ENCODE measurements at places on chromosomes 7 and 10.

- no peak for DNase-seq
Observed at GRCh38 chr10:61943674-61944378, 42.3 kb downstream of the ARID5B start.

GRCh38 chr7:140928491-140929309 lies 4.0 kb upstream of the BRAF start:
- DNase-seq = no peak

DNA sequence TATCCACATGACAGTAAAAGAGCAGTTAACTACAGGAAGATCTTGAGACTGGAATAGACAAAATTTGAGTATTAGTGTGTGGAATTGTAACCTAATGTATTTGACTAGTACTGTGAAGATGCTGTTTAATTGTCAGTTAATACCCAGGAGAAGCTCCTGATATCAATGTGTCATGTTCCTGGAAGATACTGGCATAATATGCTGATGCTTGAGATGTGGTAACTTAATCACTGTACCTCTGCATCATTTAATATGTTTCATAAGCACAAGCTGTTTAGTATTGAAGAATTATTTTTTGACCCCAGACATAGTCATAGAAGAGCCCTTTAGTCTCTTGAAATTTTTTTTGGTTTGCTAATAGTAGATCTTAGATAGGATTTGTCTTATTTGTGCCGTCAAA lies 15.4 kb downstream of the CCSER2 start:
- no peak for DNase-seq

GRCh38 chr7:2662273-2663120 lies 25.5 kb upstream of the AMZ1 start:
- DNase-seq = no peak

DNA sequence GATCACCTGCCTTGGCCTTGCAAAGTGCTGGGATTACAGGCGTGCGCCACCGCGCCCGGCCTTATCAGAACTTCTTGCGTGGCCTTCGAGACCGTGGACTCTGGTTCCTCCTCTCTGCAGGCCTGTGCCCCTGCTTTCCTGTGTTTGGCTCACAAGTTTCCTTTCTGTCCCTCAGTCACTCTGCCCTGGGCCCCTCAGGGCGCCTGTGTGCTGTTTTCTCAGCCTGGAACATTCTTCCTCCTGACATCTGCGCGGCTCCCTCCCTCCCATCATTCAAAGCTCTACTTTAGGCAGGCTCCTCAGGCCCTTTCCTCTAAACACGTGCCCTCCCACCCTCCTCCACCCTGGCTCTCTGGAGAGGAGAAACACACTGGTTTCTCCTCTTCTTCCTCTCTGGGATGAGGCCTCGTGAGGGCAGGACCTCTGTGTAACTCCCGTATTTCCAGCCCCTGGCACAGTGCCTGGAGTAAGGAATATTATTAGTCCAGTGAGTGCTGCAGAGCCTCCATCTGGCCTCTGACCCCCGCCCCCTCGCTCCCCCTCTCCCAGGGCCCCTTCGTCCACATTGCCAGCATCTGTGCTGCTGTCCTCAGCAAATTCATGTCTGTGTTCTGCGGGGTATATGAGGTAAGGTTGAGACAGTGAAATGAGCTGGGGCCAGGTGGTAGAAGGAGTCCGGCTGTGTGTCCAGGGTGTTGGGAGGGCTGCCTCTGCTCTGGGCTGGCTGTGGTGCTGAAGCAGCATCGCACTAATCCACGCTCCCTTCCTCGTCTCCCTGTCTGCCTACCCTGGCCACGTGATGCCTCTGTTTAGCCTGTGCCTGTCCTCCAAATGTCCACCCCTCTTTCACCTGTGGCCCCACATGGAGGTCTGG lies 7.1 kb downstream of the CLCN1 start:
- no peak for DNase-seq

GRCh38 chr7:17015598-17016031 lies 133.8 kb upstream of the AGR3 start:
- no peak for DNase-seq

DNA sequence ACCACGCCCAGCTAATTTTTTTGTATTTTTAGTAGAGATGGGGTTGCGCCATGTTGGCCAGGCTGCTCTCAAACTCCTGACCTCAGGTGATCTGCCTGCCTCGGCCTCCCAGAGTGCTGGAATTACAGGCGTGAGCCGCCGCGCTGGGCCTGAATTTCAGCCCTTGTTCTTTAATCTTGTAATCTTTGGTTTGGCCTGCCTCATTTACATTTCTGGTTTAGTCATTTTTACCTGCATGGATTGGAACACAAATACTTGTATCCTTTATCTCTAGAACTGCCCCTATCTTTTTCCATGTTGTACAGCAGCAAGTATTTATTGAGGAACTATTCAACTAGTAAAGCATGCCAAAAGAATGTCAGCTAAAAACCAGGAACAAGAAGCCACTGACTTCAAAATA lies 195.6 kb upstream of the FRMD4A start:
- no peak for DNase-seq

GRCh38 chr7:48537561-48537960 lies 366.3 kb downstream of the ABCA13 start:
- no peak for DNase-seq

DNA sequence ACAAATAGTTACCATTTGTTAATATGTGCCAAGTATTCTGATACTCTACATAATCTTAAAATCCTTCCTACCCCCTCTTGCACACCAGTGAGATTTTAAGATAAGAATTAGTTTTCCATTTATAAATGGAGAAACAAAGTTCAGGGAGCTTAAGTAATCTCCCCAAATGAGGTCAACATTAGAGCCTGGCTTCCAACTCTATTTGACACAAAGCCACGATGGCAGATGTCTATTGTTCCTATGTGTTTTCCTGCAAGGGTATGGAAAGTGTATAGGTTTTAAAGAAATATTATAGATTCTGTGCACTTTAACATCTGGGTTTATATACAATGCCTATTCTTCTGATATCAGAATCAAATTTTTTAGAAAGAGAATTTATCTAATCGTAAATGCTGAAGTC lies 143.9 kb upstream of the SEMA3C start:
- no peak for DNase-seq

GRCh38 chr10:93752761-93753160 lies 5.0 kb upstream of the LGI1 start:
- no peak for DNase-seq

DNA sequence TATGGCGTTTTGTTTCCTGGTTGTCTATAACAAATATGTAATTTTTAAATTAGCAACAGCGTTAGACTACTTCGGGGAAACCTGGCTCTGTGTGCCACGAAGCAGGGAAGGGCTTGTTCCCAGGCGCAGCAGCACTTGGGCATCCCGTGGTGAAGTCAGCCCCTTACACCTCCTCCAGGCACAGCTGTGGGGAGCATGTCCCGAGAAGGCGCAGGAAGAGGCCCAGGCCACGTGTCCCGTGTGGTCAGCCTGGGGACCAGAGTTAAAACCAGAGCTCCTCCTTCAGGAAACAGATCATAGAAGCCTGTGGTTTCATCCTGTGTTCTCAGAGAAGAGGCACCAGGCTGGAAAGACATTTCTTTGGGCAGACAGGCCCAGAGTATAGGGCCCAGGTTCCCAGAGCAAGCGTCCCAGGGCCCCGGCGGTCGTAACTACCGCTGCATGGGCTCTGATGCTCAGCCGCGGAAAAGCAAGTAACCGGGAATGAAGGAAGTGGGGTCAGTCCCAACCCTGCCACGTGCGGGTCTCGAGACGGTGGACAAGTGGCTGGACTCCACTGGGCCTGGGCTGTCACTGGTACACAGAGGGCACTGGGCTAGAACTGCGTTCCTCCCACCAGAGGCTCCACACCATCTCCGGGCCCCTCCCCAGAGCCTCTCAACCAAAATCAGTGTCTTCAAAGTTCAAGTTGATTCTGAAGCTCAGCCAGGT lies 7.1 kb downstream of the NUDT1 start:
- DNase-seq = no peak

- no peak for DNase-seq
Observed at GRCh38 chr10:6228010-6228511, 25.3 kb downstream of the PFKFB3 start.

GRCh38 chr7:128921866-128922440 lies 11.4 kb upstream of the KCP start:
- no peak for DNase-seq

DNA sequence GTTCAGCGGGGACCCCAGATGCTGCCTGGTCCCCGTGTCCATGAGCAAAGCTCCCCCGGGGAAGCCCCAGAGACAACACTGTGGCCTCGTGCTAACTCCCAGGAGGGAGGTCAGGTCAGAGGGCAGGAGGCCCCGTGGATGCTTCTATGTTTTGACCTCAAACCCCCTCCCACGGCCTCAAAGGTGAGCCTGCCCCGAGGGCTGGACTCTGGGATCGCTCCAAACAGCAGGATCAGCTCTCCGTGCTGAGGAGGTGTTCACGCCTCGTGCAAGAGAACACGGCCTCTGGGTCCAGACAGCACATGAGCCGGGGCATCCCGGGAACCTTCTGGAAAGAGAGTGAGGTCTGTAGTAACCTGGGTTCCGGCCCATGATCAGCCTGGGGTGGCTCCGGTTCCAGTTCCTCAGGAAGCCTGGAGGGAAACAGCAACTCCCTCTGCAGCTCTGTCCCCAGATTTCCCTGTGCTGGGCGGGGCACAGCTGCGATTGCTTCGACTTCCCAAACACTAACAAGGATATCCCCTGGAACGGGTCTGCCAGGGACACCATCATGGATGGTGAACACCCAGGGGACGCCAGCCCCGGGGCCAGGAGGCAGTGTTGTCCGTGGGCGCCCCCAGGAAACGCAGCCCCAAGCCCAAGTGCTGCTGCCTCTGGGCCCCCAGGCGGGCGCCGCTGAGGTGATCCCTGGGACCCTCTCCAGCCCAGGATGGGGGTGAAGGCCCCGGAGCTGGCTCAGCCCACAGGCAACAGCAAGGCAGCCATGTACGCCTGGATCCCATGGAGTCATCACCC lies 18.0 kb upstream of the INPP5A start:
- DNase-seq = no peak

- no peak for DNase-seq
Observed at GRCh38 chr7:47914717-47915615, 33.3 kb downstream of the PKD1L1 start.

GRCh38 chr10:88598055-88598454 lies 11.5 kb downstream of the LIPJ start:
- DNase-seq = no peak

DNA sequence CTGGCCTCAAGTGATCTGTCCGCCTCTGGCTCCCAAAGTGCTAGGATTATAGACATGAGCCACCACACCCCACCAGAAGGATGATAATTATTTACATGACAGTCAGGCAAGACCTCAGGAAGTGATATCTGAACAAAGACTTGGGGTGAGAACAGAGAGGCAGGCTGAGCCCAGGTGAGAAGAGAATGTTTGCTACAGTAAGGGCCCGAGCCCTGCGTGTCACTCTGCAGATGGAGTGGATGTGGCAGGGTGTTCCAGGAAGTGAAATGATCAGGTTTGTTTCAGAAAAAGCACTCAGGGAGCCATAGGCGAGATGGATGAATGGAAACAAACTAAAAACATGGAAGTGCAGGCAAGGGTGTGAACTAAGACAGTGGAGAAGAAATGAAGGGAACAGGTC lies 22.2 kb downstream of the SFMBT2 start:
- DNase-seq = no peak

- DNase-seq = no peak
Observed at GRCh38 chr10:24652381-24652957, 71.2 kb downstream of the ARHGAP21 start.

GRCh38 chr7:23000597-23001360 lies 13.2 kb downstream of the HYCC1 start:
- no peak for DNase-seq

DNA sequence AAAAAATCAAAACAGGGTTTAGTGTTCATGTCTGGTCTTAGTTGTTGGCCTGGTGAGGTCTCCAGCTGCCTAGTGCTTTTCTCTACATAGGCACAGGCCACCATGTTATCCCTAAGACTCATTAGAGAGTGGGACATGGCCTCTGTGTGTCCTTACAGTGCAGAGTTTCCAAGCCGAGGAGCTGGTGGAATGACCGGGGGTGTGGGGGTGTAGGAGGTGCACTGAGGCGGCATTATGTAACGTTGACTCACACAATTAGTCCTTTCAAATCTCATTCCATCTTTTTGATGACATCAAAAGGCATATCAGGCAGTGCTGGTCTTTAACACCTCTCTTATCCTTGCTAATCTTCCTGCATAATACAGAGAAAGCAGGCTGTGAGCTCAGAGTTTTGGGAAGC lies 71.3 kb downstream of the MTPN start:
- DNase-seq = no peak

GRCh38 chr10:86655596-86655995 lies 1.2 kb downstream of the OPN4 start:
- no peak for DNase-seq

GRCh38 chr10:80277567-80278250 lies 11.7 kb downstream of the MAT1A start:
- no peak for DNase-seq

DNA sequence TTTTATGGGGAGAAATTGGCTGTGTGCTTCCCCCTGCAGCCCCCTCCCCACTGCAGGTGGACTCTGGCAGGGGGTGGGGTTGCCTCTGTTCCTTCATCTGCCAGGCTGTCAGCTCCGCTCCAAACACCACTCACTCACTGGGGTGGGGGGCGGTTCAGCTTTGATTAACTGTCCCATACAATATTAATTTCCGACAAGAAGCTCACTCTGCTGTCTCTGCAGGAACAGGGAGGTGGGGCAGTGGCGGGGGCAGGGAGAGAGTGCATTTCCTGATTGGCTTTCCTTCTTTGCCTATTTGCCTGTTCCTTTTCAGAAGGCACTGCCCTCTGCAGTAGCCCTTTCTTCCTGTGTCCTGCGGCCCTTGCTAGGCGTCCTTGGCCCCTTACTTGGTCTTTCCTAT lies 500.8 kb downstream of the PLXNA4 start:
- DNase-seq = no peak

DNA sequence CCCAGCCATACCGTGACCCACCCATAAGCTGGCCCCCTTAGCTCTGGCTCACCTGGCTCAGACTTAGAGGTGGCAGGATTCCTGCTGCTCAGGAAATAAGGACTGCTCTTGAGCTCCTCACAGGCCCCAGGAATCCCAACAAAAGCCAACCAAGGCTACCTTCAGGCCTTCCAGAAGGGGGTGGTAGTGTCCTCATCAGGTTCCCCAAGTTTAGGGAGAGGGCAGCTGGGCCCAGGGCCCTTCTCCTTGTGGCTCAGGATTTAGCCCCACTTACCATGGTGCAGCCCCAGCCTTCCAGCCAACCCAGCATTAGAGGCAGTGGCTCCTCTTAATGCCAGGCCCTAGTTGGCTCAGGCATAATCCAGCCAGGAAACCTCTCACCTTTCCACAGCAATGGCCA lies 23.5 kb downstream of the NPFFR1 start:
- DNase-seq = no peak

All from stimulated activated CD8-positive, alpha-beta memory T cell treated with anti-CD3 and anti-CD28 coated beads, Interleukin-4, amount 100 ng/mL, for 1 hour (primary cell).